Spleen (tissue), 13 donors: ENCODE measurements at places on chromosomes 2 and 18. TPM values are rescaled to one million over a fixed set of nuclear protein-coding genes. Genes with fewer than 3 reads are reported as not detected.

Gene FAM124B
- total RNA-seq, result 1.1 TPM

DNA sequence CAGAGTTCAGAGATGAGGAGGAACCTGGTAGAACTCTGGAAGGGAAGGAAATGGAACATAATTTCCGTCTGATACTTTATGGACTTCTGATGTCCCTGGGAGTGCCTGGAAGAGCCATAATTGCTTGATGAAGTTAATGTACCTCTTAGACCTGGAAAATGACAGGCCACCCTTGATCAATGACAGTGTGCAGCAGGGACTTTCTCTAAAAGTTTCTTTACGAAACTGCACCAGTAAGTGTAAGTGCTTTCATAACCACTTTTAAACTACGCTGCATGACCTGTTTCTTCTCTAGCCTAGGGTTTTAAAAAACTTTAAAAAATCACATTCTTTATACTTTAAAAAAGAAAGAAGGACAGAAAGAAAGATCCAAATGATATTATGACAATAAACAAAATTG, 164.5 kb downstream of the LPIN1 start:
- peaks cover 14% of the 10 kb centered on the region for H3K4me1 ChIP-seq
- H3K36me3 ChIP-seq, result no peaks in the 10 kb centered on the region
- H3K27me3 ChIP-seq, result no peaks in the 10 kb centered on the region
- DNase-seq, result no peak

Gene SLC5A7
- total RNA-seq, result not detected

- H3K4me1 ChIP-seq, result no peaks in the 10 kb centered on the region
- DNase-seq, result no peak
- H3K36me3 ChIP-seq, result no peaks in the 10 kb centered on the region
- peaks cover 31% of the 10 kb centered on the region for H3K27me3 ChIP-seq
- no peak overlapping the region for H3K27ac ChIP-seq
- no peak overlapping the region for H3K4me3 ChIP-seq
Observed at GRCh38 chr2:118202707-118203303, 114.5 kb downstream of the INSIG2 start.

DNA sequence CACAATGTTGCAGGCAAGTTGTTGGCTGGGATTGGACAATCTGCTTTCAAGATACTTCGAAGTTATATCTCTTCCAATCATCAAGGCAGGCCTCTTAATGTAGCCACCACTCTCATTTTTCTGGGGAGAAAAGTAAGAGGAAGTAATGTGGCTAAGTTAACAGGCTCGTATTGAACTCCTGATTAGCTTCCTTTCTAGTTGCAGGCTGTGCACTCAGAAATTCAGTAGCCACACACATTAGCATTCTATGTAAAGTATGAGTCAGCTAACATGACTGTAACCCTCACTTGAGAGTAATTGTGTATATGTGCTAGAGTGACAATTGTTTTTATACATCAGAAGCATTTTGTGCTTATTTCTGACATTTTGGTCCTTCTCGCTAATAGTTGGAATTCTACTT, 3.3 kb downstream of the TWSG1 start:
- H3K27me3 ChIP-seq, result no peaks in the 10 kb centered on the region
- H3K4me1 ChIP-seq, result peaks cover 23% of the 10 kb centered on the region
- H3K27ac ChIP-seq, result no peak overlapping the region
- H3K4me3 ChIP-seq, result no peak overlapping the region

- H3K4me3 ChIP-seq, result no peak overlapping the region
- no peak for DNase-seq
- H3K27me3 ChIP-seq, result no peaks in the 10 kb centered on the region
- no peaks in the 10 kb centered on the region for H3K4me1 ChIP-seq
Observed at GRCh38 chr2:204272610-204273287, 272.5 kb upstream of the PARD3B start.

Gene OTOS
- total RNA-seq, result not detected

DNA sequence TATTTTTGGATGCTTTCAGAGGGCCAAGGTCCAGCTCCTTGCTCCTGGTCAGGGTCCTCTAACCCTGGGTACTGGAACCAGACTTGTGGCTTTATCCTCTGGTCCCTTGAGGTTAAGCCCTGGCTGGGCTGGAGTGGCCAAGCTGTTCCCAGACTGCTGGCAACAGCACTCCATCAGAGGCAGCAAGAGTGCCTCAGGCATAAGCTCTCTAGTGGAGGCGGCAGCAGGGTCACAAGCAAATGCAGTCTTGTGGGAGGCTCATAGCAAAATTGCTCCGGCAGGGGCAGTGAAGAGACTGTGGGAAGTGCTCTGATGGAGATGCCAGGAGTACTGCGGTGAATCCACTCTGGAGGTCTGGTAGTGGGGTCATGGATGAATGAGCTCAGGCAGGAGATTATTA, 128.9 kb upstream of the OTOS start:
- DNase-seq, result peak; percentile 67
- H3K27ac ChIP-seq, result peak overlapping the region; percentile 15
- no peaks in the 10 kb centered on the region for H3K27me3 ChIP-seq
- no peak overlapping the region for H3K4me3 ChIP-seq
- no peaks in the 10 kb centered on the region for H3K36me3 ChIP-seq

DNA sequence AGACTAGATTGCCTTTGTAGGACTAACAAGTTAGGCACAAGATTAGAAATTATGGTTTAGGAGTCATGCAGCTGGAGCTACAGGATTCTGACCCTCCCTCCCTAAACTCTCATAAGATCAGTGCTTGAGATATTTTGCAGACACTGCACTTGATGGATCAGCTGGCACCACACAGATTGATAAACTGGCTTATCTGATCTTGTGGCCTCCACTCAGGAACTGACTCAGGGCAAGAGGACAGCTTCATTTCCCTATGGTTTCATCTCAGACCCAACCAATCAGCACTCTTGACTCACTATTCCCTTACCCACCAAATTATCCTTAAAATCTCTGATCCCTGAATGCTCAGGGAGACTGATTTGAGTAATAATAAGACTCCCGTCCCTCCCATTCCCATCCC, 152.3 kb downstream of the DIS3L2 start:
- no peaks in the 10 kb centered on the region for H3K27me3 ChIP-seq
- DNase-seq, result no peak
- H3K4me3 ChIP-seq, result no peak overlapping the region

- H3K4me3 ChIP-seq, result no peak overlapping the region
- H3K4me1 ChIP-seq, result no peaks in the 10 kb centered on the region
- no peak for DNase-seq
- H3K36me3 ChIP-seq, result no peaks in the 10 kb centered on the region
- no peak overlapping the region for H3K27ac ChIP-seq
Observed at GRCh38 chr18:75727456-75727855, 300.0 kb upstream of the SMIM21 start.

Gene RNF125
- total RNA-seq, result 8.6 TPM

Gene TOGARAM2
- total RNA-seq, result 8.3 TPM

DNA sequence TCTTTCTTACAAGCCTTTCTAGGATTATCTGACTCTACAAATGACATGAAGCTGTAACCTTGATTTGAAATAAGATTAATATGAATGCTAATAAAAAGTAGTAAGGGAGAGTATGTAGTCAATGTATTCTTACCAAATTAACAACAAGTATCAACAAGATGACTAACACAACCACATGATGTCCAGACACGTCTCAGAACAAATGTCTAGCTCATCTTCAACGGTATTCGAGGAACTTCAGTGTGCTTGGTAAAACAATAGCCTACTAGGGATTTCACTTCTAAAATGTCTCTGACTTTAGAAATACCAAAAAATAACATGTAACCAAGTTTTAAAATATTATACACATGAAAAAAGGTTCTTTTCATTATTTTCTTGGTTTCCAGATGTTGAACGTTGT, 3.4 kb downstream of the HDLBP start:
- no peaks in the 10 kb centered on the region for H3K27me3 ChIP-seq
- no peaks in the 10 kb centered on the region for H3K36me3 ChIP-seq
- peaks cover 63% of the 10 kb centered on the region for H3K4me1 ChIP-seq
- H3K4me3 ChIP-seq, result no peak overlapping the region
- H3K27ac ChIP-seq, result no peak overlapping the region
